ENCODE measurements at places on chromosomes 13 and 19.

DNA sequence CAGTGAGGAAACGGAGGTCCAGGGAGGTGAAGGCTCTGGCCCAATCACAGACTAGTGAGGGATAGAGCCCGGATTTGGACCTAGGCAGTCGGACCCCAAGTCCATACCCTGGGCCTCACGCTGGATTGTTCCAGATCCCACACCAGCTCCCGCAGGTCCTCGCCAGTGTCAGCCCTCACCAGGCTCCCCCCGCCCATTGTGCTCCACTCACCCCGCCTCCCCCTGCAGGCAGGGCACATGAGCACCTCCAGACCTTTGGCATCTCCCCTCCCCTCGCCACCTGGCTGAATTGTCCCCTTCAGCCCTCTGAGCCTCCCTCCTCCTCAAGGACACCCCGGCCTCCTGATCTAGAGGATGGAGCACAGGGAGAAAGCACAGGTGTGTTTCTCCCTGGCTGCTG, 152.4 kb downstream of the KATNAL1 start:
- no peak for ATAC-seq

DNA sequence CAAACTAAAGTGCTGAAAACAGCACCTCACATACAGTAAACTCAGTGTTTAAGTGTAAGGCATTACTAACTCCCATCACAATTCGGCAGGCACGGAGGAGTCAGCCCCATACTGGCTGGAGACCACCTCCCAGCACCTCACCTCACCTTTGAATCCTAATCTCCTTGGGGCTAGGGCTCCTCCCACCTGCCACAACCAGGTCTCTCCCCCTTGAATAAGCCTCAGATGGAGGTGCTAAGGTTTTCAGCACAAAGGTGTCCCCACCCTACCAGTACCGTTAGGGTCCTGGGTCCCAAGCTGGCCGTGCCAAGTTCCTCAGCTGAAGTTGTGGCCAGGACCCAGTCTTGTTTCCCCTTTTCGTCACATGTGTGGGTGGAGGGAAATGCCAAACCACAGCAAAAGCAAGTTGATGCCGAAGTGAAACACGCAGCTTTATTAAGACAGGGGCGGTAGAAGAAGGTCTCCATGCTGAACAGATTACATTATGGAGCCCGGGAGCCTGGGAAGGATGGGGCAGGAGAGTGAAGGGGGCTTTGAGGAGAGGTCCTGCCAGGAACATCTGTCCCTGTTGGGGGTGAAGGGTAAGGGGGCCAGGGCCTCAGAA, at the start of gene IGFLR1:
Gene IGFLR1 (minus strand): TSS at position 332 of the 604 bp plus-strand sequence. CDS start 1,272 bp downstream, outside the sequence.
- peak; percentile 11 for ATAC-seq

GRCh38 chr19:16398530-16399249, 73.1 kb downstream of the EPS15L1 start:
- no peak for ATAC-seq

DNA sequence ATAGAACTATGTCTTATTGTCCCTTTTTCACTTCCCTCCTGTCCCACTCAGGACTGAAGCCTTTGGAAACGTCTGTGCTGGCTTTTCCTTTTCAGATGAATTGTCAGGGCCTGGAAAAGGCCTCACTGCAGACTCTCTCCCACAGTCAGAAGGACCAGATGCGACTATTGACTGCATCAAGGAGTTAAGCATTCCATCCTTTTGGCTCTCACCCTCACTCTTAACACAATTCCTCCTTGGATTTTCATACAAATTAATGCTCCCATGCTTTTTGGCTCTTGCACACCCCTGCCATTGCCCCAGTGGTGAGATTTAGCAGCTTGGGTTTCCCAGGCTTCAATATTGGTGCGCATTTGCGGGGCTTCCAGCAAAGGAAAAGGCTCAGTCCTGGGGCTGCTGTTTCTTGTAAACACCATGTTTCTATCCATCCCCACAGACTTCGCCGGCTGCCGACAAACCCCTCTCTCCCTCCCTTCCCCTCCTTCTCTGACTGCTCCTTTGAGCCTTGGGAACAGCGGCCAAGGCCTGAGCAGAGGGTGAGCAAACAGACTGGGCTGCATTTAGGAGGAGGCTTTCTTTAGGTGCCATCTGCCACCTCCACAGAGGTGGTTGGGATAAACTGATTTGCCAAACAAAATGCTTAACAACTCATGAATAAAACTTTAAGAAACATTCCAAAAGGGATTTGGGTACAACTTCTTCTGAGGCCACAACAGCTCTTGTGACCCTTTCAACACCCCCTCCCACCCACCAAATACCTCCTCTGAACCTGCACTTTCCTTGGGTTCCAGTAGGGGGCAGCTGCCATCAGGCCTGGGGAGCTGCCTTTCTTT, 48.6 kb upstream of the PCDH8 start:
- no peak for ATAC-seq

DNA sequence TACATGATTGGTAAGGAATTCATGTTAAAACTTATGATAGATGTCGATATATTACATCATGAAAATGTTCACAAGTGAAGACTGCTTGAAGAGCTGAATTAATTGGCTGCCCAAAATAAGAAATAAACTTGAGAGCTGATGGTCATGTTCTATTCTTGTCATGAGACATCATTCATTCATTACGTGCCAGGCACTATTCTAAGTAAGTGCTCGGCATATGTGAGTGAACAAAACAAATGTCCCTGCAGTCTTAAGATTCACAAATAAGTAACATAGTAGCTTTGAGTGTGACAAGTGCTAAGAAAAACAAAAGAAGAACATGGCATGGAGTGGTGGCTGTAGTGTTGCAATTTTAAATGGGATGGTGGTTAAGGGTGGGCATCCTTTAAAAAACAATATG, 329.3 kb downstream of the SUCLA2 start:
- no peak for ATAC-seq

DNA sequence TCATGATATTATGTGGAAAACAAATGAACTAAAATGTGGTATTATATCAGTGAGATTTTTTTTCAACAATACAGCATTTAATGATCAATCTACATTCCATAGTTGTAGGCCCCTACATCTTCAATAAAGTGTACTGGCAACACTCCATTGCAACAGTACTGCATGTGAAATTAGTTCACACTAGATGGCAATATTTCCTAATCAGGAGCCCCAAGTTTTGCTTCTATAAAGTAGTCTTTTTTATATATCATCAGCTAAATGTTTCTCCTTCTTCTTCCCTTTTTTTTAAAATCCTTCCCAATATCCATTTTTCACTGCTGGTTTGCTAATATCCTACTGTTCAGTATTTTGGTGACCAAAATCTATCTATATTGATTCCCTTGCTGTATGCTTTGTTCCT, 528.3 kb upstream of the ATXN8OS start:
- ATAC-seq: no peak

DNA sequence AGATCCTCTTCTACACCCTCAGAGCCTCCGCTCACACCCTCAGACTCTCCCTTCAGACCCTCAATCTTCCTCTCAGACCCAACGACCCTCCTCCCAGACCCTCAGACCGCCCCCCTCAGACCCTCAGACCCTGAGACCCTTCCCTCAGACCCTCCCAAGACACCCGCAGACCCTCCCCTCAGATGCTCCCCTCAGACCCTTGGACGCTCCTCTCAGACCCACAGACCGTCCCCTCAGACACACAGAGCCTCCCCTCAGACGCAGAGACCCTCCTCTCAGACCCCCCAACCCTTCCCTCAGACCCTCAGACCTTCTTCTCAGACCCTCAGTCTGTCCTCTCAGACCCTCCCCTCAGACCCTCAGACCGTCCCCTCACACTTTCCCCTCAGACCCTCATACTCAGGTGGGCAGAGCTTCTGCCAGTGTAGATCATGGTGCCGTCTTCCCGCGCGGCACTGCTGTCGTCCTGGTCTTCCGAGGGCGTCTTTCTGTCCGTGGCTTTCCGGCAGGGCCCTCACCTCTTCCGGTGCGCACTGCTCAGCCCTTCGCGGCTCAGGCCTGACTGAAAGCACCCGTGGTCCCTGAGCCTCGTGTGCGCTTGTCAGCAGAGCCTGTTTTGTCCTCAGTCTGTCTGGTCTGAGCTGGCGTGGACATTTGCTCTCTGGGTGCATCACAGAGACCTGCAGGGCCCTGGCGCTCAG, 18.9 kb upstream of the TFDP1 start:
- ATAC-seq: no peak

GRCh38 chr13:101447852-101448251, 4.6 kb upstream of the ITGBL1 start:
- ATAC-seq: no peak

DNA sequence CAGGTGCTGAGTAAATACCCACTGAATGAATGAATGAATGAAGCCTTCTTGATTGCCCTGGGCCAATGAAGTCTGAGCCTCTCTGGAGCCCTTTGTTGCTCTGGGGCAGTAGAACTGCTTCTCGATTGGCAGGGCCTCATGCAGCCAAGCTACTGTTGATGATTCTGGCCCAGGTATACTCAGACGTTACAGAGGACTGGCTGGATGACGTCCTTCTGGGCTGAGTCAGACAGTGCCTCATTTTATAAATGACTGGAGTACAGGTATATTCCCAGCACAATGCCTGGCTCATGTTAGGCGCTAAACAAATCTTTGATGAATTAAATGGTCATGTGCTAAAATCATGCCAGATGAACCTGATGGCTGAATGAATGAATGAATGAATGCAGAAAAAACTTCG, 243.8 kb upstream of the MAB21L1 start:
- ATAC-seq: no peak

GRCh38 chr19:54123682-54124081, 8.1 kb downstream of the PRPF31 start:
- no peak for ATAC-seq

Measured in activated T-helper 17 cell treated with anti-CD3 and anti-CD28 coated beads, Interleukin-2, amount 50 U/mL, for 72 hours (primary cell).